ENCODE measurements at places on chromosomes 3 and 15. TPM values are rescaled to one million over a fixed set of nuclear protein-coding genes. Genes with fewer than 3 reads are reported as not detected.

DNA sequence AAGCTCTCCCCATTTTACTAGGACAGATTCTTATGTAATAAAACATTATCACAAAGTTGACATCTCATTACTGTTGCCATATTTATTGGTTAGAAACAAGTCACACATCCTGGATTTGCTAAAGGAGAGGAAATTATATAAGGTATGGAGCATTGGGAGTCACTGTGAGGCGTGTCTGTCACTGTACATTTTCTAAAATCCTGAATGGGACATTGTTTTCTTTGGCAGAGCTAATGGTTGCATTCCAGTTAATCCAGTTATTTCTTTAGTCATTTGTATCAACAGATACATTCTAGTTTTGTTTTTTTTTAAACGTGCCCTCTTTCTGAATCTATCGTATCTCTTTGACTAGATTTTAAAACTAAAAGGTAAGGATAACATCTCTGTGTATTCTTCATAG lies 70.2 kb upstream of the MITF start:
- no peak for DNase-seq

DNA sequence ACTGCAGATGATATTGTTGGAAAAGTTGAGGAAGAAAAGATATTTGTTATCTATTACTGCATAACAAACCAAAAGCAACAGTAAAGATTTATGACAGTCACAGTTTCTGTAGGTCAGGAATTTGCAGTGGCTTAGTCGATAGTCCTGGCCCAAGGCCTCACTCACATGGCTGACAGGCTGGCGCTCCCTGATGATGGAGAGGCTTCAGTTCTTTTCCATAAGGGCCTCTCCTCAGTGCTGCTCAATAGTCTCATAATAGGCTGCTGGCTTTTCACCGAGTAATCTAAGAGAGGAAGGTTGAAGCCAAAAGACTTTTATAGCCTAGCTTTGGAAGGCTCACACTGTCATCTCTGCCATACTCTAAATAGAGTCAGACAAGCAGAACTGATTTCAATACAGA lies 17.7 kb downstream of the IREB2 start:
- no peak for DNase-seq

GRCh38 chr15:66830358-66830757 lies 128.3 kb downstream of the SMAD6 start:
- DNase-seq = no peak

DPPA2 gene
- polyA plus RNA-seq = 0.95 TPM

GRCh38 chr3:14780927-14781507 lies 37.7 kb upstream of the FGD5 start:
- DNase-seq = no peak
